ENCODE measurements at places on chromosomes 1 and 21.

DNA sequence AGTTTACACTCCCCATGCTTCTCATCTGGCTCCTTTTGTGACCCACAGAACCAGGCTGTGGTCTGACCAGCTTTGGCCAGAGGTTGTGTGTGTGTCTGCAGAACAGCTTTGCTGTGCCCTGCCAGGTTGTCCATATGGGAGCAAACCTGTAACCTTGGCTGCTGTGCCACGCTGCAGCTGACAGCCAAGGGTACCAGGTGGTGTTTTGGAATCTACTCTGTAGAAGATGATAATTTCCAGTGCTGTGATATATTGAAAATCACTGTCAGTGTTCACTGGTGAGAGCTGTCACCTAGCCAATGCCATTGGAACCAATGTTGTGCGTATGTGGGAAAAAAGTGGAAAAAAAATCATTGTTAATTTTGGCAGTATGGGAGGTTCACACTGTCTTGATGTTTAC lies 18.2 kb downstream of the CENPF start:
- DNase-seq, result no peak

GRCh38 chr1:221268295-221268694 lies 389.1 kb downstream of the HLX start:
- DNase-seq, result peak; percentile 49

DNA sequence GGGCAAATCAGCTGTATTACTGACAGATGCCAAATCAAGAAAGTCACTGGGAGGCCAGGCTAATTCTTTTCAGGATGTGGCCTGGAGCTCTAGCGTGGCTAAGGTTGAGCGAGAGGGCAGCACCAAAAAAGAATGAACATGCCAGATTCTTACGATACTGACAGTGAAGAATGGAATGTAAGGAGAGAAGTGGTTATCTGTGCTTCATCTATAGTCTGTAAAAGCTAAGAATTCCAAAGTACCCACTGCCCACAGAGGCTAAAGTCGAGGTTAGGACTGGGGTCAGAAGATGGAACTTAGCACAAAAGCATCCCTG lies 32.7 kb downstream of the TFAP2E start:
- no peak for DNase-seq

- DNase-seq, result no peak
Observed at GRCh38 chr1:114335273-114335672, 175.7 kb downstream of the TRIM33 start.

DNA sequence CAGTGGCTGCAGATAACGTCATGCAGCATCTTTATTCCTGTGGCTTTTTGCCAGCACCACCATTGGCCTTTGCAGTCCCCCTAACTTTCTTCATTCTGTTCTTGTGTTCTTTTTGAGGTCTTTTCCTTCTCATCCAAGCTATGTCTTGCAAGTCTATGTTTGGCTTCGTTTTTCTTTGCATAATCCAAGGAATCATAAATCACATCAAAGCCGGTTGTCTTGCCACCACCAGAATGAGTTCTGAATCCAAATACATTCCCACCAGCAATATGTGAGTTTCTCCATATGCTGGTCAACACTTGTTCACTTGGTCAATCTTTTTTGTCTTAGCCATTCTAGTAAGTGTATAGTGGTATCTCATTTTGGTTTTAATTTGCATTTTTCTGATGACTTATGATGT lies 70.6 kb upstream of the AK4 start:
- DNase-seq, result no peak

DNA sequence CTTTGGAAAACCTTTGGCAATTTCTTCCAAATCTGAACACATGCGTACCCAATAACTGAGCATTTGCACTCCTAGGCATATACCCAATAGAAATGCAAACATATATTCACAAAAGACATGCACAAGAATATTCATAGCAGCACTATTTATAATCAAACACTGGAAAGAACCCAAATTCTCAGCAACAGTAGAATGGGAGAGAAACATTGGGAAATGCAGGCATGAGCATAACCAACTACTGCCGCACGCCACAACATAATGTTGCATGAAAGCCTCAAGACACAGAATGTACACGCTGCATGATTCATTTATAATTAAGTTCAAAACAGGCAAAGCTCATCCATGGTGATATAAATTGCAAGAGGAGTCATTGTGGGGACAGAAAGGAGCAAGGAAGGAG lies 69.5 kb upstream of the FBXO28 start:
- DNase-seq, result no peak

GRCh38 chr1:21255284-21255942 lies 34.9 kb downstream of the ECE1 start:
- DNase-seq, result peak; percentile 79

DNA sequence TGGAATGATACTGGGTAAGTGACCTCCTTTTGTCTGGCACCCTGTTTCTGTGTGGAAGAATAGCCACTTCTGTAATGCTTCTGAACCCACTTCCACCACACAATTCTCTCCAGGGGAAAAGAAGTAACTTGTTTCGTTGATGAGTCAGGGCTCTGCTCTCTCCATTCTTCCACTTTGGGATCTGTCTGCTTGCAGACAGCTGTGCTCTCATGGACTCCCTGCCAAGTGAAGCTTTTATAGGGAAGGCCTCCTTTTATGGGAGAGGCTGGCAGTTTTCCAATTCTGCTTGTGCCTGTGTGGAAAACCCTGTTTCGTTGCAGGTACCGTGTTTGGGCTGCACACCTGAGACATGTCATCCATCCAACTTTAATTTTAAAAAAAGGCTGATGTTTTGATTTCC lies 130.7 kb downstream of the GIPC2 start:
- peak; percentile 86 for DNase-seq

GRCh38 chr1:233675893-233676292 lies 62.0 kb downstream of the KCNK1 start:
- DNase-seq, result no peak

DNA sequence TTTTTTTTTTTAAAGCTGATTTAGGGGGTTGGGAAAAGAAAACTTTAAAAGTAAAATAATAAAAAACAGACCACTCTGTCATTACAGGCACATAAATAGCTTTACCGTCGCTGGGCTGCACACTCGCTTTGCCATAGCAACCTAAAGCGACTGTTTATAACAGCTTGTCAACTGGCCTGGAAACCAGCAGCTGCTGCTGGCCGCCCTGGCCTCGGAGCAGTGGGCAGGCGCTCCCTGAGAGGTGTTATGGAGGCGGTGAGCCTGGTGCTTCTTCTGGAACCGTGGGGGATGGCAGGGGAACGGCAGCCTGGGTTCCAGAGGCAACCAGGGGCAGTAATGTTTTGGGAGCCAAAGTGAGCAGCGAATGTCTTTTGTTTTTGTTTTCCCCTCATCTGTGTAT lies 45.7 kb downstream of the ATP2B4 start:
- no peak for DNase-seq

DNA sequence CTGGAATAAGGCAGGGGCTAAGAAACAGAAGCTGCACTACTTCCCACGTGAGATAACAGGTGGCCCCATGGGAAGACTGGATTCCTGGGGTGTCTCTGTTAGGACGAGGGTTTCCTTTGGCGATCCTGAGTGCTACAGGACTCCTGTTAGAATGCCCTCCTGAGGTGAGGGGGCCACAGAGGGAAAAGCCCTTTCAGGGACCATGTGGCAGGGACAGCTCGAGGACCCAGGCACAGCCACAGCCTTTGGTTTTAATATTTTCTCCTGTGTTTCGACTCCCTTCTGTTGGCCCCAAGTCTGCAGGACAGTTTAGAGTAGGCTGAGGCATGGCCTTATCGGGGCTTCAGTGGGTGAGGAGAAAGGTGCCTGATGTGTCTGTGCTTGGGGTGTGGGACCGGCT lies 12.6 kb downstream of the TTC39A start:
- no peak for DNase-seq

DNA sequence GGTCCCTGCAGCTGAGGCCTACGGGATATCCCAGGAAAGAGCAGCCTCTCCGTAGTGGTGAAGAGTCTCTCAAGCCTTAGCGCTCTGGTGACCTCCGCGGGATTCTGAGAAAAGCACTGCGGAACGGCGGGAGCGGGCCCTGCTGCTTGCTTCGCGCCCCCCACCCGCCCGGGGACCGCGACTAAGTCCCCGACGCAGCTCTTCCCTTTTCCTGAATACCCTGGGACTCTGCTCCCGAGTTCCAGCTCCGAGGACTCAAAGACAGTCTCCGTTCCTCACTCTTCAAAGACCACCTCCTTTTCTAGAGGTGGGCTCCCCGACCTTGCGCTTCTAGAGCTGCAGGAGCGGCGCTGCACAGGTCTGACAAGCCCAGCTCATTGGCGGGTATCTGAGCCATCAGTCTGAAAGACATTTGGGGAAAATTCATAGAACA lies 3.6 kb upstream of the PRRX1 start:
- DNase-seq, result no peak

GRCh38 chr1:119226913-119227312 lies 86.5 kb upstream of the WARS2 start:
- DNase-seq, result no peak

DNA sequence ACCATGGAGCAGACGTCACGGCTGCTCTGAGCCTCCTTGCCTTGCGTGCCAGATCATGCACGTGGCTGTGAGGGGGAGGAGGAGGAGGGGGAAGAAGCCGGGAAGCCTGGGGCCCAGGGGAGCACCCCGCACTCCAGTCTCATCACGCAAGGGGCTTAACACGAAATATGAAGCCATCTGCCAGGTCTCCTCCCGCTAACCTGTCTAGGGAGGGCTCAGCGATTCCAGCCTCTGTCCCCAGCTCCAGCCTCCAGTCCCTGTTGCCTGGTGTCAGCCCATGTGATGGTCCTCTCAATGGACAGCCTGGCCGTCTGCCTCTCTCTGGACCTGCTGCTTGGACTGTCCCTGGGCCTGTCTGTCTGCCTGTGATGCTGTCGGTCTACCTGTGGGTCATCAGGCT lies 22.5 kb upstream of the C1QA start:
- no peak for DNase-seq

DNA sequence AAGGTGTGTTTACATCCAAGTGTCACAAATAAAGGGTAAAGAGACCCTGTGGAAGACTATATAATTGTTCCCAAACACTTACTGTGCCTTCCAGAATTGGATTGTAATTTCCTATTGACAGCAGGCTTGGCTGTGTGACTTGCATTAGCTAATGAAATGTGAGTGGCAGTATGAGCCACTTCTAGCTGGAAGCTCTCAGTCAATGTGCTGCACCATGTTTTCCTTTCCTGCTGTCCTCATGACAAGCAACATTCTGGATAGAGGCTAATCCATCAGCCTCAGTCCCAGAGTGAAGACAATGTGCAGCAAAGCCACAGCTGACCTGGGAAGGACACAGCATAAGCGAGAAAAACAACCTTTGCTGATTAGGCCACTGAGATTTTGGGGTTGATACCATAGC lies 5.9 kb upstream of the FOXJ3 start:
- DNase-seq, result no peak

GRCh38 chr1:3586986-3587759 lies 24.1 kb downstream of the MEGF6 start:
- DNase-seq, result peak; percentile 39

GRCh38 chr21:33864150-33864549 lies 51.5 kb downstream of the ATP5PO start:
- DNase-seq, result no peak

GRCh38 chr1:25672763-25673409 lies 56.3 kb downstream of the MAN1C1 start:
- no peak for DNase-seq

- no peak for DNase-seq
Observed at GRCh38 chr1:192626366-192627179, 9.4 kb upstream of the RGS13 start.

DNA sequence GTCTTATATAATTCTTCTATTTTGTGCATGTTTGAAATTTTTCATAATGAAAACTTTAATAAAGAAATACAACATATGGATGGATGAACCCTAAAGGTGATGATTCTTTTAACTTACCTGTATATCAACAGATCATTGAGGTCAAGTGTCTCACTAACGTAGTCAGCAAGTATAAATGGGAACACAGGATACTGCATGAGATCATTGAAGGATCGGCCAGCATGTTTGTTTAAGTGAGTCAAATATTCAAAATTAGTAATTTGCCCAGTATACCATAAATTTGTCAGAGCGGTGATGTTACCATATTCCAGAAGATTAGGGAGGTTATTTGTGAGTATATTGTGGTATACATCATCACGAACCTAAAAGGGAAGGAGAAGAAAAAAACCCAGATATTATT lies 71.0 kb upstream of the GNG4 start:
- peak; percentile 87 for DNase-seq

DNA sequence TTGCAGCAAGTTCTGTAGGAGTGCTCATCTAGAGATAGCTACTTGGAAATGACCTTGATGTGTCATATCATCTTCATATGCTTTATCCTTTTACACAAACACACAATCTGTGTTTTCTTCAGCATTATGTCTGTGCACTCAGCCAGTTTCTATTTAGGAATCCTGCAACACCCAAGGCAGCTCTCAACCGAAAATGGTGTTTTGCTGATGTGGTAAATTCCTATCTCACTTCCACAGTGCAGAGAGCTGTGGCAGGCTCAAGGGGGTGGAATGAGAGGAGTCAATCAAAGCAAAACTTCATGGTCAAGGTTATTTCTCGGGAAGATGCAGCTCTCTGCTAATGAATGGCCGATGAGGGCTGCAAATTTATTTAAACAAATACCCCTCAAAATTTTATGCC lies 59.3 kb downstream of the IGSF5 start:
- DNase-seq, result no peak

- no peak for DNase-seq
Observed at GRCh38 chr1:182453631-182454030, 3.7 kb downstream of the RGSL1 start.

DNA sequence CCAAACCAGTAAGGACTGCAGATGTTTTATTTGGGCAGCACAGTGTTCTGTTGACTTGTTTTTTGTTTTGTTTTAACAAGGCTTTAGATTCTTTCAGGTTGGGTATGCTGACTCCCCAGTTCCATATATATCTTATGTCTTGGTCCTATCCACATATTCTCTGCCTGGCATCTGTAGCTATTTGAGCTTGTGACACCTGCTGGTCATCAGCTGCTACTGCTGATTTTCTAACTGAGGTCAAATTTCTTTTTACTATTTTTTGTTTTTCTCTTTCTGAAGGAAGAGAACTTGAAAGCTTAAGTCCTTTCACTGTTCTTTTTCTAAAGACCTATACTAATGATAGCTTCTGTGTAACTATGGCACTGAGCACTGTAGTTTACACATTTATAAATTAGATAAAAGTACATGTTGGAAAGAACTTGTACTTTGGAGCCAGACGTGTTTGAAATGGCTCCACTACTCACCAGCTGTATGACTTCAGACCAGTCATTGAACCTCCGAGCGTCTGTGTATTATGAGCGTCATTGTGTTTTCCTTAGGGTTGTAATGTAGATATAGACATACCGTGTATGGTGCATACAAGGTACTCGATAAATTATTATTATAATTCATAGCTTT lies 109.4 kb downstream of the NRDC start:
- peak; percentile 71 for DNase-seq

GRCh38 chr1:164651351-164651951 lies 92.5 kb downstream of the PBX1 start:
- DNase-seq, result no peak

GRCh38 chr1:25550155-25550506 lies 6.7 kb downstream of the LDLRAP1 start:
- peak; percentile 54 for DNase-seq
